ENCODE measurements at places on chromosomes 4 and X.

- no peak for DNase-seq
Observed at GRCh38 chr4:86791126-86791525, 58.1 kb downstream of the SLC10A6 start.

- no peak for DNase-seq
Observed at GRCh38 chr4:1723131-1723801, 1.9 kb downstream of the TACC3 start.

GRCh38 chr4:18529482-18529881 is 507.9 kb upstream of the LCORL start:
- no peak for DNase-seq

GRCh38 chrX:101415180-101416145 is 7.4 kb downstream of the HNRNPH2 start:
- no peak for DNase-seq

DNA sequence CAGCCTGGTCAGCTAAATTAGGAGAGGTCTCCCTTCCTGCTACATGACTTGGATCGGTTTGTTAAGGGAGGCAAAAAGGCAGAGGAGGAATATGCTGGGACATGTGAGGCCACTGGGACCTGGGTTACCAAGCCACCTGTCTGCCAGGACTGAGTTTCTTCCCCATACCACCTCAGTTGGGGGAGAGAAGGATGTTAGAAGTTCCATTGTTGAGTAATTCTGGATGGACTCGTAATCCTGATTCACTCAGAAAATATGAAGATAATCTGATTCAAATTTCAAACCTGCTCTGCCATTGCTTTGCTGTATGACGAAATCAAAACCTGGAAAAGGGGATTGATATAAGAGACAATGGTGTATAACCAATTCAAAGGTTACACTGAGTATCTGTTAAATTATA is 97.4 kb upstream of the S100G start:
- no peak for DNase-seq

DNA sequence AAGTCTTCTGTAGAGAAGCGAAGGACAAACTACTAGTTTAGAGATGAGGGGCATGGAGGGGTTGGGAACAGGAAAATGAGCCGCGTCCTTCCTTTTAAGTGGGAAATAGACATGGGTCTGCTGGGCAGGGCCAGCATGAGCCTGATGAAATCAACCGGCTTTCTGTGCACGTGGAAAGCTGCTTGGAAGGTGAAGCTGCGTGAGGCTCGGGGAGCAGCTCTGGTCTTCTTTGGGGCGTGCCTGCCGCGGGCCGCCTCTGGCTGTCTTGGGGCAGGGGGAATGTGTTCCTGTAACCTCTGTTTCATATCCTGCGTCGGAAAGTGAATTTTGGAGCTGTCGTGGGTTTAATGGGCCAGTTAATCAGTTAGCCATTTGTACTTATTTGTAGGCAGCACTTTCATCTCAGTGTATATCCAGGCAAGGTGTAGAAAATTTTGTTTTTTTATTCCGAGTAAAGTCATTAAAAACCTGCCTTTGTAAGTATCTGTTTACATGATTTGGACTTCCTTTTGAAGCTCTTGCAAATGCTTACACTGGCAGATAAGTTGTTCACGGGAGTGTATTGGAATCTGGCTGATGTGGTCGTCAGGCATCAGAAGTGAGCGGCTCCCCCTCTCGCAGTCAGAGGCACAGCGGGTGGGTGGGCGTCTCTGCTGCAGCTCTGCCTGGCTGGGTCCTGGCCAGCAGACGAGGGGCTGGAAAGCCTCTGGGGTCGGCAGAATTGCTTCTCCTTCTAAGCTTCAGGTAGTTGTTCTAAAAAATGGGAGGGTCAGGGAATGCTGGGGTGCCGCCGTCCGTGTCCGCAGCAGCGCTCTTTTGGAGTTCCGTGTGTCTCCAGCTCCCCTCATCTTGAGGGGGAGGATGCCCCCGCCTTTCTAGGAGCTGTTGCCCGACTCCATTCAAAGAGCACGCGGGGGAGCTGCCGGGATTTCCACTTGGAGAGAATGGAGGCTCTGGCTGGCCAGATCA is 70.5 kb upstream of the HGFAC start:
- DNase-seq = no peak

- no peak for DNase-seq
Observed at GRCh38 chr4:13523105-13523477, 21.2 kb downstream of the NKX3-2 start.

- DNase-seq = no peak
Observed at GRCh38 chr4:30837131-30837539, 117.0 kb downstream of the PCDH7 start.

- peak; percentile 33 for DNase-seq
Observed at GRCh38 chrX:139739138-139739537, 31.2 kb upstream of the MCF2 start.

GRCh38 chr4:74202062-74202586 is 44.2 kb downstream of the MTHFD2L start:
- DNase-seq = no peak

GRCh38 chrX:18377796-18378195 is 23.3 kb upstream of the SCML2 start:
- no peak for DNase-seq

GRCh38 chrX:38768079-38768478 is 33.2 kb upstream of the MID1IP1 start:
- DNase-seq = peak; percentile 0

DNA sequence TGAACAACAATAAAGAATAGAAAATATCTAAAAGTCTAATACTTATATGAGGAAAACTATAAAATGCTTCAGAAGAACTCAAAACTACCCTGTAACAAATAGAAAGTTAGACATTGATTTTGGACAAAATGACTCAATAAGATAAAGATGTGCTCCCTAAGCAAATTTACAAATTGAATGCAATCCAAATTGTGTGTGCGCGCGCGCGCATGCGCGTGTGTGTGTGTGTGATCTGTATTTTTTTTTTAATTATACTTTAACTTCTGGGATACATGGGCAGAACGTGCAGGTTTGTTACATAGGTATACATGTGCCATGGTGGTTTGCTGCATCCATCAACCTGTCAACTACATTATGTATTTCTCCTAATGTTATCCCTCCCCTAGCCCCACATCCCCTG is 320.8 kb upstream of the INTU start:
- no peak for DNase-seq

- DNase-seq = no peak
Observed at GRCh38 chr4:19575924-19576323, 675.8 kb upstream of the SLIT2 start.

DNA sequence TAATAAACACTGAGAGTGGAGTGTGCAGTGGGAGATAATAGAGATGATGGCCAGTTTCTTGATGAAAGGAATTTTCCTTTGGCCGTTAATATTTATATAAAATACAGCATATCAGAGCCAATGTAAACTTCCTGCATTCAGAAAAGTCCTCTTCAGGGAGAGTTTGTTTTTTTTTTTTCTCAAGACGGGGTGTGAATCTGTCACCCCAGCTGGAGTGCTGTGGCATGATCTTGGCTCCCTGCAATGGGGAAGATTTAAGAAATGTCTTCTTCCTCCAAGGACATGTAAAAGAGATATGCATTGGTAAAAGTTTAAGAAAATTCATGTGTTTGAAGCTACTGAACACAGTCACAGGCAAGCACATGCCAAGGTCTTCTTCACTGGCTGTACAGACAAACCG is 25.4 kb upstream of the TBC1D9 start:
- DNase-seq = no peak

- no peak for DNase-seq
Observed at GRCh38 chr4:38411092-38411491, 252.9 kb upstream of the KLF3 start.

DNA sequence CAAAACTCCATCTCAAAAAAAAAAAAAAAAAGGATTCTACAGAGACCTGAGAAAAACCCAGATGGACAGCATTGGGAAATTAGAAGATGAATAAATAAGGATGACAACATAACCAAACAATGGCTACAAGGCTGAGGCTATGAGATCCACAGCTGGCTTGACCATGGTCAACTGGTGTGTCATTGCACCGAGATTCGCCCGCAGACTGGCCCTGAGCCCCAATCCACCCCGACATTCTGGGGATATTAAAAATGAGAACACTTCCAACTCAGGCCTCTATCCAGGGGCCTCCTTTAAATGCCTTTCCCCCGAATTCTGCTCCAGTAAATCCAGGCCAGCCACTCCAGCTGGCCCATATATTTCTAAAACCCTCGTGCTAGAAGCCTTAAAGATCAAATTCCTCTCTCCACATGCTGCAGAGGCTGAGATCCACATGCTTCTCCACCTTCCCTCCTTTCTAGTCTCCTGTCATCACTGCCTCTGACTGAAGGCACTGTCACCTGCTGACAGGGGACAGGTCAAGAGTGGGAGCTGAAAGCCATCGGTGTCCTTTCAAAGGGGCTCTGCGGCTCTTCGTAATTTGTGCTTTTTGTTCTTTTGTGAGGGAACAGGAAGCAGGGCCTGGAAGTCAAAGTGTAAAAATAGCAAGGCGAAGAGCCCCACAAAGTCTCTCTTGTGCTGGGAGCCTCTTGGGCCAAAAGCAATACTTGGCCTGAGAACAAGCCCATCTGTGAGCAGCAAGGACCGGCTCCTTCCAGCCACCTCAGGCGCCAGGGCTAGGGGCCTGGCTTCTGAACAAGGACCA is 203.7 kb downstream of the NSUN7 start:
- no peak for DNase-seq

- no peak for DNase-seq
Observed at GRCh38 chr4:39642885-39643552, 4.4 kb upstream of the SMIM14 start.

- peak; percentile 34 for DNase-seq
Observed at GRCh38 chr4:41632481-41633073, 94.6 kb downstream of the LIMCH1 start.

GRCh38 chrX:136652822-136653723 is 5.1 kb downstream of the CD40LG start:
- no peak for DNase-seq

DNA sequence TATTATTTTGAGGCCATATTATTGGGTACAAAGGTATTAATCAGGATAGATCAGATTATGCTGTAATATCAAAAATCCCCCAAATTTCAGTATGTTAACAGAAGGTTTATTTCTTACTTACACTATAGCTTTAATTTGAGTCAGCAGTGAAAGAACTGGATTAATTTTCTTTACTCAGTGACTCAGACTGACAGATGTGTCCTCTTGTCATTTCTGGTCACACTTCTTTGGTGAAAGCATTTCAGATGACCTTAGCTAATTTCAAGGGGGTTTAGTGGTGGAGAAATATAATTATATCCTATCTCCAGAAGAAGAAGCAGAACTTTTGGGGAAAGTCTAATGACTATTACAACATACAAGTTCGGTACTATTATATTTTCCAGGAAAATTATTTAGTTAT is 12.4 kb downstream of the DDIT4L start:
- DNase-seq = no peak

DNA sequence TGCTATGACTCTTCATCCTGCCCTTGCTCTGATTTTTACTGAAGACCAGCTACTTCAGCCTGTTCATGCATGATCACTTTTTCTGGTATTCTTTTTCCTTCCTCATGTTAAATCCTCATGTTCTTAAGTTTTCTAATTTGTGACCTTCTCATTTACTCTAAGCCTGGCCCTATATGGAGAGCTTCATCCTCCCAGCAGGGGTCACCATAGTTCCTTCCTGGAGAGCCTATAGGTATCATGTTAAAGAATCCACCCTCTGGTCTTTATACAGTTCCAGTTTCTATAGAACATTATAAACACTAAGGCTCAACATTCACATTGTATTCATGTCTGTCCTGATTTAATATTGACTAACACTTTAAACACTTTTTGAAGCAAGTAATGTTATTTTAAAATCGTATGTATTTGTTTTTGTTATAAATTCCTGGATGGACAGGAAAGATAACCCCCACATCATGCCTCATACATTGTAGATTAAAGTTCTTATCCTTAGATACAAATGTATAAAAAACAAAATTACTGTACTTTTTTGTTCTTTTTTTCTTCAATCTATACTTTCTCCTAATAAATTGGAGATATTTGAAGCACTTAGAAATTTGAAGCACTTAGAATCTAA is 53.8 kb upstream of the OTUD4 start:
- DNase-seq = no peak

DNA sequence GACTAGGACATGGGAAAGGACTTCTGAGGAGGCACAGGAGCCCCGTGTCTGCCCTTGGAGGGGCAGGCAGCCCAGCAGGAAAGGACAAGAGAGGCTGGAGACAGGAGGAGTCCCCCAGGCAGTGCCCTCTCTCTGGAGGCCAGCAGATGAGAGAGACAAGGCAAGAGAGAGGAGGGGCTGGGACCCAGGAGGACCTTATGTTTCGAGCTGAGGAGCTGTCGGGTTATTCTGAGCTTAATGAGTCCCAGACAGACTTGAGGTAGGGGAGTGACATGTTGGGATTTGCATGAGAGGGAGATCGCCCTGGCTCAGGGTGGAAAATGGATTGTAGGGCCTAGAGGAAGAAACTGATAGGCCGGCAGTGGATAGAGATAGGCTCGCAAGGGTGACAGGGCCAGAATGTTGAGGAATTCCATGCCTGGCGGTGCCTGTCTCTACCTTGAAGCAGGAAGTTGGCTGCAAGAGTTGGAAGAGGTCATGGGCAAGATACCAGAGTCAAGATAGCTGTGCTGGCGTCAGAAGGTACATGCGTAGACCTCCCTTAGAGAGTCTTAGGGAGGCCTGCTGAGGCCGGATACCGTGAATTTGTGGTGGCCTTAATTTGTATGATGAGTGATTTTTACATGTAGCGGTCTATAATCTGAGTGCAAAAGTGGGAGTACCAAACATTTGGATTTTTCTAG is 19.4 kb downstream of the STOX2 start:
- DNase-seq = no peak

- no peak for DNase-seq
Observed at GRCh38 chr4:185638548-185639301, 103.4 kb upstream of the PDLIM3 start.

DNA sequence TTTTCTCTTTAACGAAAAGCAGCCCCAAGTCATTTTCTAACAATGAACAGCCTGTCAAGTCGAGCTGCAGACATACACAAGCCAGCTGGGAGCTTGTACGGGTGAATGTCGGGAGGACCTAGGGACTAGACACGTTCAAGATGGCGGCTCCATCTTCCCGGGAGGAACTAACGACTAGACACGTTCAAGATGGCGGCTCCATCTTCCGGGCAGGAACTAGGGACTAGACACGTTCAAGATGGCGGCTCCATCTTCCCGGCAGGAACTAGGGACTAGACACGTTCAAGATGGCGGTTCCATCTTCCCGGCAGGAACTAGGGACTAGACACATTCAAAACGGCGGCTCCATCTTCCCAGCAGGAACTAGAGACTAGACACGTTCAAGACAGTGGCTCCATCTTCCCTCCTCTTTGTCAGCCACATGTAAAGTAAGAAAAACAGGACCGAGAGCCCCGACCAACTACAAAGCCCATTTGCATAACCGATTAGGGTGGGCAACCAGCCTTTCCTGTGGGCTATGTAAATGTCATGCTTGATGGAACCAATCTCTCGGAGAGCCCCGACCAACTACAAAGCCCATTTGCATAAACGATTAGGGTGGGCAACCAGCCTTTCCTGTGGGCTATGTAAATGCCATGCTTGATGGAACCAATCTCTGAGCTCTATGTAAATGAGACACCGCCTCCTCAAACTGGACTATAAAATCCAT is 175.5 kb downstream of the DHRSX start:
- DNase-seq = peak; percentile 68

GRCh38 chr4:52106660-52107059 is 55.6 kb downstream of the SPATA18 start:
- DNase-seq = no peak
